Activated CD4-positive, alpha-beta memory T cell treated with anti-CD3 and anti-CD28 coated beads for 36 hours (primary cell): ENCODE measurements at places on chromosomes 12 and 14.

- DNase-seq: no peak
These were observed 37.9 kb downstream of the MDM1 start for GRCh38 chr12:68294251-68294650.

DNA sequence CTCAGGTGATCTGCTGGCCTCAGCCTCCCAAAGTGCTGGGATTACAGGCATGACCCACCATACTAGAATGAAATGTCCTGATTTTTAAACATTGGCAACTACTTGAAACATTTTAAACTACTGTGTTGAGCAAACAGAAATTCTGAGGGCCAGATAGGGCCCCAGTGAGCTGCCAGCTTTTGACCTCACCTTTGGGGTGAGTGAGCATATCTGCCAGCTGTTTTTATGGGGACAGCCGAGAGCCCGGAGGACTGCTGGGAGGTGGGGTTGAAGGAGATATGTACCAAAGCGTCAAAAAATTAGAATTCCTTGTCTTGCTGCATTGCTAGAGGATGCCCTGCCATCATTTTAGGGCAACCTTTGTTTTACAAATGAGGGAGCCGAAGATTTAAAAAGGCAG lies 2.7 kb downstream of the GSTZ1 start:
- no peak for DNase-seq

- no peak for DNase-seq
These were observed 940 bp downstream of the MOAP1 start for GRCh38 chr14:93183596-93184317.

DNA sequence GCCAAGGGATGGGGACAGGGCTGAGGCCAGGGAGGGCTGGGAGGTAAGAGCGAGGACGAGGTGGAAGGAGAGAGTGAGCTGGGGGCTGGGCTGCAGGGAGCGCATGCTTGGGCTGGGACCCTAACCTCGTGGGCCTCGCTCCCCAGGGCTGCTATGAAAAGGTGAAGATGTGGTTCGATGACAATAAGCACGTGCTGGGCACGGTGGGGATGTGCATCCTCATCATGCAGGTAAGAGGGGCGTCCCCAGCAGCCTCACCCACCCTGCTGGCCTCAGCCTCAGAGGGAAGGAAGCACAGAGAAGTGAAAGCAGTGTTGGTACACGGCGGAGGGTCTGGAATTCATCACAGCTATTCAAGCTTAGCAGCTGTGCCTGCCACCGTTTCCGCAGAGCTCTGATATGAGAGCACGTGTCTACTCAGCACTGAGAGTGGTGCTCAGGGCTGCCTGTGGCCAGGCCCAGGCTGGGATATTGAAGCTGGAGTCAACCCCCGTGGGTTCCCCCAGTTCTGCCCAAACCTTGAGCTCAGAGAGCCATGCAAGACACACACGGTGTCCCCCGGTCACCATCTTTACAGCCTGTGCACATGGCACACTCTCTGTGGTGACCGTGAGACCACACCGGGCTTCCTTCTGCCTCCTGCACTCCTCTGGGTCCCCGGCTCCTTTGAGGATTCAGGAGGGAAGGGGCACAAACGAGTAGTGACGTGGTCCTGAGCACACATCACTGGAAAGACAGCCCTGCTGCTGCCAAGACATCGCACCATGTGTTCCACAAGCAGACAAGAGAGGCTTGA lies 204.6 kb downstream of the TSPAN9 start:
- no peak for DNase-seq

DNA sequence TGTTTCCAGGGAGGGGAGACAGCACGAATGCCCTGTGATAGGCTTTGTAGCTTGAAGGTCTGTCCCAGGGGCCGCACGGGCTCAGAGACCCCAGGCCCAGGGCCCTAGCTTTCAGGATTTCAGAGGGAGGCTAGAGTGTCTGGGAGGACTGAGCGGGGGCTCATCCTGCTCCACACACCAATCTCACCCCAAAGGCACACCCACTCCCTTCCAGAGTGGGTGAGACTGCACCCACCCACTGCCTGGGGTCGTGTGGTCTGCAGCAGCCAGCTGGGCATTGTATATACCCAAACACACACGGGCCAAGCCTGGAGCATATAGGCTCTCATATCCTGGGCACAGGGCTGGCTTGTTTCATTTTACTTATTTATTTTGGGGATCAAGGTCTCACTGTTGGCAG lies 5.8 kb upstream of the SLC25A47 start:
- DNase-seq: no peak

DNA sequence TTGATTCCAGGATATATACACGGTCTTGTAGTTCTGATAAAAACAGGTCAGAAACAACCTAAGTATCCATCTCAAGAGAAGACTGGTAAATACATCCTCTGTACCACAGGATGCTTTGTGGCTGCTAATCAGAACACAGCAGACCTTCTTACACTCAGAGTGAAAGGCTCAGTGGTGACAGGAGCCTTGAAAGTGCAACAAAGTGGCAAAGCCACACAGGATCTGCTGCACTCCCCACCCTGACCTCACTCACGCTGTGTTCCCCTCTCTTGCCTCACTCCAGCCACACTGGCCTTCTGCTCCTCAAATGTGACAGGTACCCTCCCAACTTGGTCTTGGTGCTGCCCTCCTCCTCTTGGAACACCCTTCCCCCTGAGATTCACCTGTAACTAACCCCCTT lies 98.1 kb upstream of the GRIP1 start:
- peak; percentile 60 for DNase-seq

DNA sequence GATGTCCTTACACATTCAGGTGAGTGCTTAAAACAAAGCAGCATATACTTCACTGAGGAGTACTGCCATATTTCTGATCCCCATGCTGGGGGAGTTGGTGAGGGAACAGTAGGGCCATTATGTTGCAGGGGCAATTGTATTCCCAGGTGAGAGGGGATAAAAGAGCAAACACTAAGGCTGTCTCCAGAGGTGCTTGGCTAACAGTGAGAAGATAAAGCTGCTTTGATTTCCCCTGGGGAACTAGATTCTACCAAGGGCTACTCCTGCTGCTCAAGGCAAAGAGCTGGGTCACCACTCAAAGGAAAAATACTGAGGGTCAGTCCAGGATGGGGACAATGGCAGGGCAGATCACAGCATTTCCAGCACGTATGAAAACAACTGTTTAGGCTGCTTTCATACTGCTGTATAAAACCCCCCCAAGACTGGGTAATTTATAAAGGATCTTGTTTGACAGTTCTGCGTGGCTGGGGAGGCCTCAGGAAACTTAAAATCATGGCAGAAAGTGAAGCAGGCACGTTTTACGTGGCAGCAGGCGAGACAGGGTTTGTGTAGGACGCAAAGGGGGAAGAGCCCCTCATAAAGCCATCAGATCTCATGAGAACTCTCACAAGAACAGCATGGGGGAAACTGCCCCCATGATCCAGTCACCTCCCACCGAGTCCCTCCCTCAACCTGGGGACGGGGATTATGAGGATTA lies 47.8 kb upstream of the OR5AU1 start:
- no peak for DNase-seq

DNA sequence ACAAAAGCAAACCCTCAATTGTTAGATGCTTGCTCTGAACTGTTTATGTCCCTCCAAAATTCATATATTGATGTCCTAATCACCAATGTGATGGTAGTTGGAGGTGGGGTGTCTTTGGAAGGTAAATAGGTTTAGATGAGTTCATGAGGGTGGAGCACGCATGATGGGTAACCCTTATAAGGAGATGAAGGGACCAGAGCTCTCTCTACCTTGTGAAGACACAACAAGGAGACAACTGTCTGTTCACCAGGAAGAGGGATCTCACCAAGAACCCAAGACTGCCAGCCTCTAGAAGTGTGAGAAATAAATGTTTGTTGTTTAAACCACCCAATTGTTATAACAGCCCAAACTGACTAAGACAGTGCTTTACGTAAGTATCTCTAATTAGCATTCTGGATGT lies 27.0 kb downstream of the DHRS2 start:
- DNase-seq: no peak

DNA sequence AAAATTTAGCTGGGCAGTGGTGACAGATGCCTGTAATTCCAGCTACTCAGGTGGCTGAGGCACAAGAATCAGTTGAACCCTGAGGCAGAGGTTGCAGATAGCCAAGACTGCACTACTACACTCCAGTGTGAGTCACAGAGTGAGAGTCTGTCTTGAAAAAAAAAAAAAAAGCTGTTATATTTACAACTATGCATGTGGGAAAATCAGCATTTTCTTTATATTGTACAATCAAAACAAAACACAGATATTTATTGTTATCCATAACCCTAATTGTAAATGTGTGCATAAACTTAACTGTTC lies 12.5 kb downstream of the C1R start:
- DNase-seq: no peak

GRCh38 chr12:10243818-10244520 lies 31.3 kb downstream of the GABARAPL1 start:
- no peak for DNase-seq

DNA sequence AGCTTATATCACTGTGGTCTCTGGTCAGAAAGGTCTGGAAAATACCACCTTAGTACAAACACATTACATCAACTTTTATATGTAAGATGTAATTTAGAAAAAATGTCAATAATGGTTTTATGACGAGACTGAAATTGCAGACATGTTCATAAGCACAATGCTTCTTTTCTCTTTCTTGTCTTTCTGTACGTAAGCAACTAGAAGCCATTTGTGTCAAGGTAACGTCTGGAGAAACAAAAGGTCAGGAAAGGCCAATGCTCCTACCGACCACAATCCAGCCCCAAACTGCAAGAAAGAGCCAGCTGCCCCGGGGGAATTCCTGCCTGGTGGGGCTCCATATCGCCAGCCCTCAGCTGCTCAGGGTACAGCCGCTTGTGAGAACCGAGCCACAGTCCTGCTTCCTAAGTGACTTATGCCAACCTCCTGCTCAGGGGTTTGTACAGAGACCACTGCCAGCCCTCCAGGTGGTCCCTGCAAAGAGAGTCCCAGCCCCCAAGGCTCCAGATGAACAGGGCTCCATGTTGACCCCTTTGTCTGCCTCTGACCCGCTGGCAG lies 6.3 kb downstream of the ZNF839 start:
- no peak for DNase-seq

DNA sequence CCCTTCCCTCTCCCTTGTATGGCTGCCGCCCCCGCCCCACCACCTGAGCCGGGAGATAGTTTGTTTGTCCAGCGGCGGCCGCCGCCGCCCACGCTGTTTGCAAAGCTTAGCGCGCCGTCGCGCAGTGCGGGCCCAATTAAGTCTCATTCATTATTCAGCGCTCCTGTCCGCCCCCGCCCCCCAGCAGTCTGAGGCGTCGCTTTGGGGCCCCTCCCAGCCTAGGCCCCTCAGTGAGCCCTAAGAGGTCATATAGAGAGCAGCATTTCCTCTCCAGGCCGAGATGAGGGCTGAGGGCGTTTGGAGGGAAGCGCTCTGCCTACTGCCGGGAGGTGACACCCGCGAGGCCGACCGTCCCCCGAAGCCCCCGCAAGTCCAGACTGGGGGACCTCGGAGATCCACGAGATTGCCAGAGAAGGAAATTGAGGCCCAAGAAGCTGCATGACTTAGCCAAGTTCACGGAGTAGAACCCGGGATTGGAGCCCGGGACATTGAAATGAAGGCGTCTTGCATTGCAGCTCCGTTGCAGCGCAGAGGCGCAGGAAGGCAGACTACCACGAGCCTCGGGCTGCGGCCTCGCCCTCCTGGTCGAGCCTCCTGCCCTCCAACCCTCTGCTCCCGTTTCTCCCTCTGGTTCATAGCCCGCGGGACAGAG lies at the start of gene DNAJC22:
Gene DNAJC22 (plus strand): TSS at position 230 of the 652 bp plus-strand sequence. CDS start 1,985 bp downstream, outside the sequence.
- DNase-seq: peak; percentile 48

GRCh38 chr12:24201258-24201970 lies 251.9 kb upstream of the SOX5 start:
- no peak for DNase-seq

DNA sequence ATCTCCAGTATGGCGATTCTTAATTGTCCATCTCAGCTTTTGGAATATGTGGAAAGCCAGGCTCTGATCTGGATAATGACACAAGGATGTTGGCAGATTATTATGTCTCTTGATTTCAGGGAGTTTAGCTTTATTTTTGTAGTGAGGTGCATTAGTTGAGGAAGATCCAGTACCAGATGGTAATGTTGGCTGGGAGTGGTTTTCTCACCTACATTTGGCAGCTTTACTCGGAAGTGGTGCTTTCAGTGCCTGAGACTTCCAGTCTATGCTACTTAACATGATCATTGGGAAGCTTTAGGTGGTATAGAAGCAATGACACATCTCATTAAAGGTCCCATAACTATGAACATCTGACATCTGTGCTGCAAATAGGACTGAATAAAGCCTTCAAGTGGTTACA lies 7.5 kb downstream of the SLC15A5 start:
- DNase-seq: no peak

GRCh38 chr14:68225321-68225720 lies 405.7 kb downstream of the RAD51B start:
- no peak for DNase-seq

GRCh38 chr12:92537290-92537960 lies 165.4 kb upstream of the PLEKHG7 start:
- no peak for DNase-seq

GRCh38 chr12:19970821-19971220 lies 397.5 kb upstream of the PDE3A start:
- DNase-seq: no peak

GRCh38 chr14:93952829-93953228 lies 23.5 kb downstream of the ASB2 start:
- no peak for DNase-seq

- DNase-seq: no peak
These were observed at the start of gene VSX2 for GRCh38 chr14:74238974-74239847. Gene VSX2, plus strand, starts transcription at chr14:74239449. Its CDS starts 113 bp downstream, at chr14:74239562.

- DNase-seq: no peak
These were observed 63.6 kb downstream of the TTLL5 start for GRCh38 chr14:75724414-75725204.

GRCh38 chr12:93098077-93098476 lies 169.0 kb upstream of the EEA1 start:
- peak; percentile 75 for DNase-seq

DNA sequence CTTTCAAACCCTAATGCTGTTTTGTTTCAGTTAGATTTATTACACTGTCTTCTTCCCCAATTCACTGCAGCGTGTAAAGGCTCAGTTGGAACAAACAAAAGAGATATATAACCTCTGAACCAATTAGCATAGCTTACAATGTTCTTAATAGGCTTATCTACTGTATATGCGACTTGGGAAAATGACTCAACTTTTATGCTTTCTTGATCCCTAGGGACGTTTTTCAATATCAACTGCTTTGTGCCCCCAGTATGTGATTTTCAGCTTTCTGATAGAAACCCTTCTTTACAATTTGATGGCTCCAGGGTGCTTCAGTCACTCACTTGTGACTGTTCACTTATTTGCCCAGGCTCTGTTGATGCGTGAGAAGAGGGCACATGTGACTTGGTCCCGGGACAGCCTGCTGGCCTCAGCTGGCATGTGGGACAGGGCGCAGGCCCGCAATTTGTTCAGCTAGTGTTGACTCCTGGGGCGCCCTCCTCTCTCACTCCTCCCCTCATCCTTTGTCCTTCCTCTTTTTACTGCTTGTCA lies 107.1 kb downstream of the TMTC2 start:
- DNase-seq: no peak

DNA sequence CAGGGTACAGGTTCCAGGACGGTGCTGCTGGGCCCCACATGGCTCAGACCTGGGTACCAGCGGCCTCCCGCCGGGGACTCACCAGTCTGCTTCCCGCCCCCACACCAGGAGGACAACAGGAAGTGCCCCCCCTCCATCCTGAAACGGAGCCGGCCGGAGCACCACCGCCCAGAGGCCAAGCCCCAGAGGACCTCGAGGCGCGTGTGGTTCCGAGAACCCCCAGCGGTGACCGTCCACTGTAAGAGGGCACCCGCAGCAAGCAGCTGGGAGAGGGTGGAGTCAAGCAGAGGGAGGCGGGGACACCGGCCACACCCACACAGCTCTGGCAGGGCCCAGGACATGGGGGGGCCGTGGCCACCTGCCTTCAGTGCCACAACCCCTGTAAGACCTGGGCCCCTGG lies 8.1 kb downstream of the C14orf180 start:
- no peak for DNase-seq
